Activated CD4-positive, alpha-beta T cell treated with anti-CD3 and anti-CD28 coated beads for 36 hours (primary cell): ENCODE measurements at places on chromosomes 2 and 18. TPM values are rescaled to one million over a fixed set of nuclear protein-coding genes. Genes with fewer than 3 reads are reported as not detected.

- peak; percentile 41 for DNase-seq
Observed at GRCh38 chr2:238945433-238946150, 97.7 kb downstream of the TWIST2 start.

SERPINB11 gene
- not detected for total RNA-seq

KCNJ3 gene
- not detected for total RNA-seq

ALK gene
- total RNA-seq, result not detected

NPAS2 gene
- 7.7 TPM for total RNA-seq
